ENCODE measurements at places on chromosomes 5 and 9.

- no peak for DNase-seq
These were observed 35.3 kb downstream of the ZDHHC11B start for GRCh38 chr5:749101-749670.

- DNase-seq = no peak
These were observed 2.3 kb downstream of the SMIM33 start for GRCh38 chr5:139473105-139473504.

DNA sequence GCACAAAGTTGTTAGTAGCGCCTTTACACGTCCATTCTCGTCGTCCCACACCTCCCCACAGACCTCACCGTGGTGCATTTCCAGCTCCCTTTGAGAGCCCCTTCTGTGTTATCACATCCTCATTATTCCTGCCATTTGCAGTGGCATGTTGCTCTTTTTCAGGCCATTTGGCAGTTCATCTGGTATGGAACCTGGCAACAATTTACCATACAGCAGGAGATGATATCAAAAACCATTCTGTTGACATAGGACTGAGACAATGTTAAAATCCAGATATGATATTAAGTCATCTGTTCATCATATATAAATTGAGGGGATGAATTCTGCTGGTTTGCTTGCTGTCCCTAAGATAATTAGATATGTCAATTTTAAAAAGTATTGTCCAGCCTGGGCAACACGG, 83.0 kb downstream of the TMEM174 start:
- DNase-seq = no peak

- no peak for DNase-seq
These were observed 50.7 kb downstream of the KLF9 start for GRCh38 chr9:70363760-70364159.

GRCh38 chr5:8814105-8814504, 731.8 kb downstream of the SEMA5A start:
- no peak for DNase-seq
